Activated CD8-positive, alpha-beta memory T cell treated with anti-CD3 and anti-CD28 coated beads, Interleukin-2, amount 10 ng/mL, durations not matched to agents 7 days and 5 days (primary cell): ENCODE measurements at places on chromosomes 6 and 20. TPM values are rescaled to one million over a fixed set of nuclear protein-coding genes. Genes with fewer than 3 reads are reported as not detected.

DNA sequence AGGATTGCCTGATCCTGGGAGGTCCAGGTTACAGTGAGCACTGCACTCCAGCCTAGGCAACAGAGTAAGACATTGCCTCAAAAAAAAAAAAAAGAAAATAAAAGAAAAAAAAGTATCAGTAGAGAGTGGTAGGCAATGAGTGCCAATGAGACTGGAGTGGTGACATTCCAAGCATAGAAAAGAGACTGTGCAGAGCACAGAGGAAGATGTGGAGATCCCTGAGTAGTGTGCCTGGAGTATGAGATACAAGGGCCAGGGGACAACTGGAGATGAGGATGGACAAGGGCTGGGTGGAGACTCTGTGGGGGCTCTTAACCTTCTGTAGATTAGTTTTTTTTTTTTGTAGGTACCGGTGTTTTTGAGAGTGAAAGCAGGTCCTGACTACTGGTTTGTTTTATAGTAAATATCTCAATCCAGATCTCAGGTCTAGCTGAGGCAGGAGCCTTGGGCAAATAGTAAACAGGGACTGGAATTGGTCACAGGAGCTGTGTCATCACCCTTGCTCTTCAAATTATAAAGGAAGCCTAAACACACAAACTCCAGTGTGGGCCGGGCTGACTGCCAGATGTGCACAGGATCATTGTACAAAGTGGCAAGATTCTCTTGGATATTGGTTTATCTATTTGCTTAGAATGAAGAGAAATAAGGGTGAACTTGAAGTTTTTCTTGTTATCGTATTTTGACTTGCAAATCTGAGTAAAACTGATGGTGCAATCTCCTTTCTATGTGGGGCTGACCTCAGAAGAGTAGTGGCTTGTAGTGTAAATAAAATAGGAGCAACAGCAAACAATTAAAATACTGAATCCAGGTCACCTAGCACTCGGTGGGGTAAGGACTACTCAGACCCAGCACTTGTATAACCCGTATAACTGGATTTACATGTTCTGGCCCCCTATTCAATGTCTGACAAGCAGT is 144.9 kb downstream of the SOX4 start:
- no peak for DNase-seq

DNA sequence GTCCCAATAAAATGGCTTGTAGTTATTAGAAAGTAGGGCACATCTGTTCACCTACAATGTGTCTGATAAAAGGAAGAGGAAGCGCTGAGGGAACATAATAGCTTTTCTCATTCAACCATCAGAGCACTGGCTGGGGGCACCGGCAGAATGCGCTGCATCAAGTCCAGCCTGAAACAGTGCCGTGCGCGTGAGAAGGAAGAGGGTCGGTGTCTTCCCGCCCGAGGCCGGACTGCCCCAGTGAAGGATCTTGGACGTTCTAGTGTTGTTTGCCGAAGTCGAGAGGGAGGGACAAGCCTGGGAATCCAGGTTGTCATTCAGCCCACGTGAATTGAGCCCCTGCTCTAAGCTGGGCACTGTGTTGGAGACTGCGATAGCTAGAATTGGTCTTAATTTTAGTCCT is 61.7 kb upstream of the MPC1 start:
- DNase-seq, result no peak

DNA sequence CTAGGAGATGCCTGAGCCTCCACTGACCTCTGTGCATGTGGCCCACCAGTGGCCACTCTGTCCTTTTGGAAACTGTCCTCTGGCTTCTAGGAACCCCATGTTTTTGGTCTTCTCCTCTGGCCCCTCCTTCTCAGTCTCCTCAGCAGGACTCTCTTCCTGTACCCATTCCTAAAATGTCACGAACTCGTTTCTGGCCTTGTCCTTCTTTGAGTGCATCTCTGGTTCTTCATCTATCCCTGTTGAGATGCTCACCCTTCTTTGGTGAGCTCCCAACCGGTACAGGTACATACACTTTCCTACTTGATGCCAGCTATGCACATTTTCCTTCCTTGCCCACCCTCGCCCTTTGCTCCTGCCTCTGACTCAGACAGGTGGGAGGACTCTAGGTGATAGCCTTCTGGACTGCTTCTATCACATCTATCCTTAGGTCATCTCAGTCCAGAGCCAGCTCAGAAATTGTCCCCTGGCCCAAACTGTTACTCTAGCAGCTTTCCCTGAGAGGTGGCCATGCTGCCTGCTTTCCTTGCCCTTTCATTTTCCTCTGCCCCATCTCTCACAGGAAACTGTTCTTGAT is 14.8 kb upstream of the NNAT start:
- DNase-seq, result no peak

GRCh38 chr6:27139756-27140579 is 107.5 kb upstream of the PRSS16 start:
- peak; percentile 67 for DNase-seq

GRCh38 chr6:32666420-32667300 is at the start of gene HLA-DQB1:
TSS of gene HLA-DQB1 (minus strand) at chr6:32666657. CDS start at chr6:32666607, 50 bp downstream.
- DNase-seq, result peak; percentile 84

- no peak for DNase-seq
These were observed 23.0 kb upstream of the FLRT3 start for GRCh38 chr20:14360416-14360815.

DNA sequence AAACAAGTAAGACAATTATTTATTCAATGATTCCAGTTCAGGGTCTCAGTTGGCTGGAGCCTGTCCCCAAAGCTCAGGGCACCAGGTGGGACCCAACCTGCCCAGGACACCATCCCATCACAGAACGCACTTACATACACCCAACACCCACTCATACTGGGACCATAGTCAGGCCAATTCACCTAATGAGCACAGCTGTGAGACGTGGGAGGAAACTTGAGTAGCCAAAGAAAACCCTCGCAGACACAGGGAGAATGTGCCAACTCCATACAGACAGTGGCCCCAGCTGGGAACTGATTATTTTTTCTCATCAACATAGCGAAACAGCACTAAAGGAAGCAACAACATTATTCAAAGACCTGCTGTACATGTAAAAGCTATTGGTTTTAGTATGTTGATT is 58.6 kb upstream of the DOK5 start:
- DNase-seq, result no peak

- no peak for DNase-seq
These were observed 219.8 kb downstream of the ERMARD start for GRCh38 chr6:169971081-169971861.

- DNase-seq, result no peak
These were observed 468.2 kb downstream of the MMUT start for GRCh38 chr6:48994811-48995210.

GRCh38 chr6:136927292-136927691 is 5.2 kb downstream of the SLC35D3 start:
- DNase-seq, result no peak

GRCh38 chr6:111894951-111895350 is 21.7 kb upstream of the FYN start:
- DNase-seq, result no peak

DNA sequence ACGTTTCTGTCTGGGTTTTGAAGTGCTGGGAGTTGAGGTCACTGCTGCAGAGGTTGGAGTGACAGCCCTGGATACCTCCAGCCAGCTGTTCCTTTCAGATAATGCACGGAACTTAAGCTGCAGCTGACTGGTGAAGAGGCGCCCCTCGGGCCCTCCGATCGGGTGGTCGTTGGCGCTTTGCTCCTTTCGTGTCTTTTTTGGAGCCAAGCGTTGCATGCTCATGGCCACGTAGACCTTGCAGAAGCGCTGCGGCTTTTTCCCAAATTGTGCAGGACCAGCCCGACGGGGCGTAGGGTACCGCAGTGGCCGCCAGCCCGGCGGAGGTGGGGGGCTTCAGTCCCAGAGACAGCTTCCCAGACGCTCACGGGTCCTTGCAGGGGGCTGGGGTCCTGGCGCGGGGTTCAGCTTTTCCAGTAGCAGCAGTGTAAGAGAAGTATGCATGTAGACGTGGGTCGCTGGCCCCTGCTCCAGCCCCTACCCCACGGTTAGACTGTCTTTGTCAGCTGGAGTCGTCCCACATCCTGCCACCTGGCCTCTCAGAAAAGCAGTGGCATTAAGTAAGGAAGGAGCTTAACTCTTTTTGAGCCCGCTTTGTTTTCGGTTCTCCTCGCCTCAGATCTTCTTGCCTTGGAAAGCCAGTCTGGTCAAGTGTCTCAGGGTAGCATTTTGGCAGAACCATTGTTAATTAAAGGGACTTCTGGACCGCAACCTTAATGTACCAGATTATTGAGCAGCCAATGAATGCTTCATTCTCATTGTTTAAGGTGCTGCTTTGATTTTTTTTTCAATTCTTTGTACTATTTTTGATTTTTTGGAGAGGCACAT is 838 bp downstream of the TNFAIP3 start:
- peak; percentile 71 for DNase-seq

- no peak for DNase-seq
These were observed 683 bp upstream of the GCNT2 start for GRCh38 chr6:10520468-10520867.

GRCh38 chr6:33241968-33242367 is 29.7 kb downstream of the VPS52 start:
- no peak for DNase-seq

GRCh38 chr6:100617633-100618350 is 153.1 kb upstream of the SIM1 start:
- no peak for DNase-seq

- DNase-seq, result no peak
These were observed 64.9 kb downstream of the C6orf58 start for GRCh38 chr6:127641905-127642304.

GRCh38 chr6:11409371-11409770 is 128.2 kb upstream of the TMEM170B start:
- DNase-seq, result no peak

The PLA2G7 gene
- not detected for total RNA-seq

The PTCRA gene
- not detected for total RNA-seq

The LPA gene
- total RNA-seq, result not detected

The IL17F gene
- total RNA-seq, result not detected

The GFRAL gene
- total RNA-seq, result not detected

The EEF1A2 gene
- 0.84 TPM for total RNA-seq
